Amygdala (tissue), 56 donors: ENCODE measurements at places on chromosomes 3 and 15.

DNA sequence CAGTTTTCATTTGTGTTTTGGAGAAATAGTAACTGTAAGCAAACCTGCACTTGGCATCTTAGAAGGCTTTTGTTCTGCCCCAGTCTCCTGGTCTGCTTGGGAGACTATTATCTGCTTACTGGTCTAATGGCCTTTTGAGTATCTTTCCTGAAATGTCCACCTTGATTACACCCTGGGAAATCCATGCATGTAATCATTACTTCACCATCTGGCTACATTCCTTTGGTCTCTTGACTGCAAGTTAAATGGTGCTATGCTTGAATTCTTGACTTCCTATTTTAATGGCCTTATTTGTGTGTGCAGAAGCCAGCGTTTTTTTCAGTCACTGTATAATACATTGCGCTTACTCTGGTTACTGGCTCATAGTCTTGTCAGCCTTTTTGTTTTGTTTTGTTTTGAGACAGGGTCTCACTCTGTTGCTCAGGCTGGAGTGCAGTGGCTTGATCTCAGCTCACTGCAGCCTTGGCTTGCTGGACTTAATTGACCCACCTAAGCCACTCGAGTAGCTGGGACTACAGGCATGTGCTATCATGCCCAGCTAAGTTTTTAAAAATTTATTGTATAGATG lies 30.0 kb downstream of the CHD2 start:
- DNase-seq, result no peak

- DNase-seq, result no peak
Observed at GRCh38 chr3:8070011-8070410, 431.6 kb upstream of the LMCD1 start.

GRCh38 chr3:45943207-45943846 lies at the start of gene CXCR6:
Gene CXCR6 (plus strand): TSS chr3:45943464. CDS start chr3:45946482, 3,018 bp downstream.
- no peak for DNase-seq

GRCh38 chr3:172711454-172711795 lies 558 bp upstream of the NCEH1 start:
- no peak for DNase-seq

- no peak for DNase-seq
Observed at GRCh38 chr3:145898487-145898886, 262.5 kb downstream of the PLOD2 start.

DNA sequence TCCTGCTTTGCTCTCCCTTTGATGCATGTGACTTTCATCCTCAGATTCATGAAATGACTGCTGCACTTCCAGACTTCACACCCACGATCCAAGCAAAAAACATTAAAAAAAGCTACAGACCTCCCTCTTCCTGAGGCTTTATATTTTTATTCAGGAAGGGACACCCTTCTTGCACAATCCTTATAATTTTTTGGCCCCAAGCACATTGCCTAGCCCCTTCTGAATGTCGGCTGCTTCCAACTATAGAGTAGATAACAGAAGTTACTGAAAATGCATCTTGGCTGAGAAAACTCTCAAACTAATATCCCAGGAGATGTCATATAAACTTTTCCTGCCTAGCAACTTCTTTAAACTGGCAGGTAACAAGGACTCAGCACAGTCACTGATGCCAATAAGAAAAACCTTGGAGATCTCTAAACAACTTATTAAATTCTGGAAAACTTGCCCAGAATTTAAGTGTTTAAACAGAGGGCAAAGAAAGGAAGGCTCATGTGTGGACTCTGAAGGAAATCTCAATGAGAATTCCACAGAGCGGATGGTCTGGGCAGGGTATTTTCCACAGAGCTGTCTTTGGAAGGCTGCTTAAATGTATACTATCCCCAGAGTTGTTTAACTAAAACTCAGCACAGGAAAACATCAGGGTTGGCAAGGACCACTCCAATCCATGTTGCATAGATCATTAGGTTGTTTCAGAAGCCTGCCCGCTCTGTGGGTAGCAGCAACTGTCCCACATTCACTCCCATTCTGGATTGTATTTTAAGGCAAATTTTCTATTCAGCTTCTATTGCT lies 746.8 kb upstream of the LMCD1 start:
- DNase-seq, result no peak

DNA sequence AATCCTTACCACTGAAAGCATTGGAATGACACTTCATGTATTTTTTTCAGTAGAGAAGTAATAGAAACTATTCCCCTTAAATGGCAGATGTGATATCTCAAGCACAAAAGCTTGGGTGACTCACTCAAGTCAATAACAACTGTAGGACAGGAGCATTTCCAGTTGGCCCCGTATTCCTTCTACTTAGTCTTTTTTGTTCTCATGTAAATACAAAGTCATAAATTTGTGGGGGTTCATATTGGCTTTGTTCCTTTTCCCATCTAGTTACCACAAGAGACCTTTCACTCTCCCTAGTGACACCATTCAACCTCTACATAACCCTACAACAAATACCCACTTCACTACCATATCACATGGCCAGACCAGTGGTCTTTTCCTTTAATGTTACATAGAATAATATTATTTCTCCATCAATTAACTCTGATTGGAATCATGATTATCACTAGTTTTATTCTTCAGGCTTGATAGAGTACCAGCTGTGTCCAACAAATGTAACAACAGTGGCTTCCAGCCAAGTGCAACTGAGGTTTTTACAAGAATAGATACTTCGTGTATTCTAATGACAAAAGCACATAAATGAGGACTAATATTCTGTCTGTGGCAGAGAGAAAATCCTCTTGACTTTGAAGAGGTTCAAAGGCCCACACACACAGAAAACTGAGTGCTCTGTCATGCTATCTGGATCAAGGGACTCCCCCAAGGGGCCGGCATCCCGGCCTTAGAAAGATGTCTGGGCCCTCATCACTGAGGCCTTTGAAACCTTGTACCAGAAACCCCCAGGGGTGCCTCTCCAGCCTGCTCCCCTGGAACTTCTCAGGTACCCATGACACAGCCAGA lies 94.0 kb upstream of the THBS1 start:
- DNase-seq, result no peak

- DNase-seq, result no peak
Observed at GRCh38 chr3:114884213-114884923, 262.7 kb downstream of the ZBTB20 start.
